ENCODE measurements at places on chromosomes 5 and 9.

GRCh38 chr5:154191467-154192261 is 1.1 kb downstream of the GALNT10 start:
- no peak for DNase-seq

DNA sequence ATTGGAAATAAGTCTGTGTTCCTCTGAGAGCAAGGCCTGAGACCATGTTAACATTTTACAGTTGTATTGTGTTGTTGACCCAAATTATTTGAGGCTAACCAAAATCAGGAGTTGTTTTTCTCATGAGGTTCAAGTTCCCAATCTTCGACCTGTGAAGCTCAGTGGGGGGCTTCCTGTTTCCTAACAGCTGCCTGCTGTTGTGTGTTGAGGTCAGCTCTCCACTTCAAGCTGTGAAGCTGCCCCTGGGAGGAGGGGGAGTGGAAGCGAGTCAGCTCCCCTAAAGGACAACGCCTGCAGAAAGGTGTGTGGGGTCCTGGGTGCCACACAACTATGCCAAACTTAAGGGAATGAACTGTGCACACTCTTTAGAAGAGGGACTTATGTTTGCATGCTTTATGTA is 295.5 kb downstream of the IRX1 start:
- no peak for DNase-seq

DNA sequence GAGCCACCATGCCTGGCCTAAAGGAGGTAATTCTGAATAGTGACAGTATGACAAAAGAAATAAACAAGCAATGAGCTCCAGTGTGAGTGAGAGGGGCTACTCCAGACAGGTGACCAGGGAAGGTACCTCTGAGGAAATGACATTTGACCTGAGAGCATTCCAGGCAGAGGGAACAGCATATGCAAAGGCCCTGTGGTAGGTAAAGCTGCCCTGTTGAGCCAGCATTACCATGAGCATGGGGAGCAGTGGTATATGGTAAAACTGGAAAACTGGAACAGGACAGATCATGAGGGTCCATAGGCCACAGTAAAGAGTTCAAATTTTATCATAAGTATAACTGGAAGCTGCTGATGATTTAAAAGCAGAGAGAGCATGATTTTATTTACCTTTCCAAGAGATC is 6.0 kb upstream of the SFXN1 start:
- DNase-seq: no peak

DNA sequence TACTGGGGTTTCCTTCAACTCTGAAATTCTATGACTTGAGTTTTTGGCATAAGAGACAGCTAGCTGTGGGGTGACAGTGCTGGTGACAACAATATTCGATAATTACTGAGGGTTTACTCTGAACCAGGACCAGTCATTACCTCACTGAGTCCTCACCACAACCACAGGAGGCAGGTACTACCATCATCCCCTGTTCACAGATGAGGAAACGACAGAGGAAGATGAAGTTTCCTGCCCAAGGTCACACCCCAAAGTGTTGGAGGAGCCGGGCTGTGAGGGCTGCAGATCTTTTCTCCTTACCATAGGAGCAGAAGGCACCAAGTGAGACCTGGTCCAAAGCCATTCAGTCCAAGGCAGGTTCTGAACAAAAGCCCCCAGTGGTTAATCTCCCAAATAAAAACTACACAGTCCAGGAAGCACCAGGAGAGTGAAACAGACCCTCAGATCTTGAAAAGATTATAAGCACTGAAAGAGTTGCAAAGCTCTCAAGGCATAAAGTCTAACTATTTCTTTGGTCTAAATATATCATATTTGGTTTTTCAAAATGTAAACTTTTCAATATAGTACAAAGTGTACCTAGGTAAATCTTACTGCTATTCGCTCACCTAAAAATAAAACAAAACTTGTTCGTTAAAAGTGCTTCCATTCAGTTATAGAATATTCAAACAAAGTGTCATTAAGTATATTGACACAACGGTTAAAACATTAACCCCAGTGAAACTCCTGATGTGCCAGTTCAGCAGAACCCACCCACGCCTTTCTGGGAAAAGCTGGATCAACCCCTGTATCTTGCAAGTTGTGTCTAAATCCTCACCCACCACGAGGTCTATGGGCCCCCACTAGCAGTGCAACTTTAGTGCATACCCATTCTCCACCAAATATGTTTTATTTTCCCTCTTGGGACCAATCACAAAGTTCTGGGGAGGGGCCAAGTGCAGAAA is 82.6 kb upstream of the EQTN start:
- no peak for DNase-seq

GRCh38 chr5:68479524-68479923 is 264.0 kb downstream of the PIK3R1 start:
- DNase-seq: no peak

DNA sequence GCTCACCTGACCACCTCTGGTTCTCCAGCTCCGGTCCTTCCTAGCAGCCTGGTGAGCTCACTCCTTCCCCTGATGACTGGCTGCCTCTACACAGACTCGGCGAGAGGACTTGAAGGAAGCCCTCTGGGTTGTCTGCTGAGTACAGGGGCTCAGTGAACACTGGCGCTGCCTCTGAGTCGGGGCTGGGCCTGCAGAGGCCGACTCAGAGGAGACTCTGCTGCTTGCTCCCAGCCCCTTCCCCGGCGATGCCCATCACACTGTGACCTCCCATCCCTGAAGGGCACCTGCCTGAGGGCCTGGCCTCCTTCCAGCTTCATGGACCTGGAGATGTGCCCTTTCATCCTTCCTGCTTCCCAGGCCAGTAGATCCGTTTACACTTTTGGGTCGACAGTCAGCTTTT is 22.0 kb downstream of the CRB2 start:
- DNase-seq: no peak

GRCh38 chr5:109903061-109903460 is 213.3 kb downstream of the MAN2A1 start:
- no peak for DNase-seq

GRCh38 chr5:144017631-144018030 is 152.8 kb downstream of the YIPF5 start:
- DNase-seq: no peak

DNA sequence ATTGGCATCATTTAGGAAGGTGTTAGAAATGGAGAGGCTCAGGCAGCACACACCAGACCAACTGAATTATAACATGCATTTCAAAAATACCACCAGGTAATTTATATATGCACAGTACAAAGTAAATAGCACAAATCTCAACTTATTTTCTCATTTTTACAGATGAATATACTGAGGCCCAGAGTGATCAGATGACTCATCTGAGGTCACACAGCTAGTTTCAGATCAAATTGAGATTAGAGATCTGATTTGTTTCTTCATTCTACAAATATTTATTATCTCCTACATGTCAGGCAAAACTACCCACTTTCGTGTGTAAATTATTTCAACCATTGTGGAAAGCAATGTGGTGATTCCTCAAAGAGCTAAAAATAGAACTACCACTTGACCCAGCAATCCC is 507.1 kb downstream of the TLE4 start:
- DNase-seq: no peak

GRCh38 chr9:4012441-4012840 is 287.4 kb downstream of the GLIS3 start:
- DNase-seq: no peak

GRCh38 chr9:33196736-33197135 is 29.6 kb upstream of the B4GALT1 start:
- DNase-seq: no peak

- DNase-seq: no peak
Measured at GRCh38 chr9:88235615-88236014, 97.3 kb upstream of the SPATA31C2 start.

DNA sequence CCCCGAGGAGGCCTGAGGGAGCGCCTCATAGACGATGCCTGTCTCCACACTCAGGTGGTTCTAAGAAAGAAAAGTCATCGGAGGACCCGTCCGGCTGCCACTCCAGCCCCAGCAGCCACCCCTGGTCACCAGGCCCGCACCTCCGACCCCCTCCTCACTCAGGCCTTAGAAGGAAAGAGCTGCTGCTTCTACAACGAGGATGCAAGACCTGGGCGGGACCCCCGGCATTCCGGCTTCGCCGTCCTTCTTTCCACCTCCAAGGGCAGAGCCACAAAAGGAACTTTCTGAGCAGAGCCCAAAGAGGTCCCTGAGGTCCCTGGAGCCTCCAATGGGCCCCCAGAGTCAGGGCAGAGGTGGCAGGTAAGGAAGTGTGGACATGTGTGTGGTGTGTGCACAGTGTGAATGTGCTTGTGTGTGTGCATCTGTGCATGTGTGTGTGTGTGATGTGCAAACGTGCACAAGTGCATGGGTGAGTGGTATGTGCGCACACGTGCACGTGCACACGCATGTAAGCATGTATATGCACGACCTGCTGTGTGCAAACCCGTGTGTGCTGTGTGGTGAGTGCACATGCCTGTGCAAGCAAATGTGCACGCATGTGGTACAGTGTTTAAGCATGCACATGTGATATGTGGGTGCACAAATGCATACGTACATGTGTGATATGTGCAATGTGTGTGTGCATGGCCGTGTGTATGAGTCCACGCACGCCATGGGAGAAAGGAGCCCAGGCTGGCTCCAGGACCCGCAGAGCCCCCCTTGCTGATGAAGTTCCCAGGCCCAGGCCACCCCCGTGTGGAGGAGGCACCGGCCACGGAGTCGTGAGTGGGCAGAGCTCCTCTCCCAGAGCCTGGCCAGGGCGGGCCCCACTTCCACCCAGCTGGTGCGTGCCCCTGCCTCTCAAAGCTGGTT is 27.7 kb upstream of the TMEM250 start:
- DNase-seq: no peak

Data from effector memory CD4-positive, alpha-beta T cell (primary cell).